ENCODE measurements at places on chromosomes 2 and 18.

GRCh38 chr18:48929212-48929612 lies 21.6 kb downstream of the SMAD7 start:
- no peak for DNase-seq

DNA sequence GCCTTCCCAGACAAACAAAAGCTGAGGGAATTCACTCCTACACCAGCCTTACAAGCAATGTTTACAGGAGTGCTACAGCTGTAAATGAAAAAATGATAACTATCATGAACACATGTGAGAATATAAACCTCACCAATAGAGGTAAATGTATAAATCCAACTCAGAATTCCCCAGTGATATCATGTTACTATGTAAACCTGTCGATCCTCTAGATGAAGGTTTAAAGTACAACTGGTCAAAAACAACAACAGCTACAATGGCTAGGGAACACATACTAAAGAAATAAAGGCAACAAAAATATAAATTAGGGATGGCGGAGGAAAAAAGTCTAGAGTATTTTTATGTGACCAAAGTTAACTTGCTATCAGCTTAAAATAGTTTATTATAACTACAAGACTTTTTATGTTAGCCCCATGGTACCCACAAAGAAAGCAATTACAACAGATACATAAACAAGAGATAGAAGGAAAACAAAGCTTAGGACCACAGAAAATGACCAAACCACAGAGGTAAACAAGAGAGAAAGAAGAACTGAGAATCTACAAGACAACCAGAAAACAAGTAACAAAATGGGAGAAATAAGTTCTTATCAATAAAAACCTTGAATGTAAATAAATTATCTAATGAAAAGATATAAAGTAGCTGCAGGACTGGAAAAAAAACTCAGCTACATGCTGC lies 8.3 kb downstream of the CERKL start:
- DNase-seq: no peak

DNA sequence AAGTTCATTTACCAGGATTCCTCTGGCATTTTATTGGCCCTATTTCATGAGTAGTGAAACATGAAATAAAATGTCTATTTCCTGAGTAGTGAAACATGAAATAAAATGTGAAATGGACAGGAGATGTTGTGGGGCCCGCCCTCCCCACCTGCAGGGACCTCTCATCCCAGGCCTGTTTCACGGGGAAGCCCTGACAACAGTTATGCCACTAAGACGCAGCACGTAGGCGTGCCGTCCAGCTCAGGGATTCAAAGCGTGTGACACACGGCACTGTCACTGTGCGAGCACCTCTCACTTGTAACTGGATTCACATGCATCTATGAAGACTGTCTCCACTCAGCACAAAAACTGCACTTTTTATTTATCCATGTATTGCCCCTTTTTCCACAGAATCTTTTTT lies 83.4 kb upstream of the SNTG2 start:
- DNase-seq: no peak

GRCh38 chr2:68855550-68855949 lies 15.6 kb downstream of the BMP10 start:
- no peak for DNase-seq

DNA sequence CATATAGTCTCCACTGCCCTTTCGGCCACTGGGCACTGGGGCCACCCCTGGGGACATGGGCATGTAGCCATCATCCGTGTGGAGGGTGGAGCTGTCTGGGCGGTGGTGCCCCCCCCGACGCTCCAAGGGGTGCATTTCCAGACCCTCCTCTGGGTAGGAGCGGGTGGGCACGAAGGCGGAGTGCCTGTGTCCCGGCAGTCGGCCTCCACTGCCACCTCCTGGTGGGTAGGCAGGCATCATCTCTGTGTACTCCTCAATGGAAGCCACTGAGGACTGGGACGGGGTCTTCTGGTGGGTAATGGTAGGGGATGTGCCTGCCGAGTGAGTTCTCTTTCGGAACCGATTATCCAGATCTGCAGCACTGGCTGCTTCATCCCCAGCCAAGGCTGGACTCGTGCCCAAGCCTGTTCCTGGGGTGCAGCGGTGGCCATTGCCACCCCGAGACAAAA lies 2.8 kb downstream of the IRS1 start:
- DNase-seq: no peak

DNA sequence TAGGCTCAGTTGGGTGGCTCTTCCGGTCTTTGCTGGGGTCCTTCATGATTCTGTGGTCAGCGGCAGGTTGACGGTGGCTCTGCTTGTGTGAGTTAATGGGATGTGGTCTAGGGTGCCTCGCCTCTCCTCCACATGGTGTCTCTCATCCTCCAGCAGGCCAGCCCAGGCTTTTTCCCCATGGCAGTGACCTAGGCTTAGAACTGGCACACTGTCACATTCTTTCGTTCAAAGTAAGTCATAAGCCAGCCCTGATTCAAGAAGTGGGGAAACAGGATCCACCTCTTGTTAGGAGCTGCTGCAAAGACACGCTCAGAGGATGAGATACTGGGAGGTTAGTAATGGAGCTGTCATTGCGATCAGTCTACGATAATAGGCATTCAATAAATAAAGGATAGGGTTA lies 46.0 kb upstream of the CTIF start:
- no peak for DNase-seq

DNA sequence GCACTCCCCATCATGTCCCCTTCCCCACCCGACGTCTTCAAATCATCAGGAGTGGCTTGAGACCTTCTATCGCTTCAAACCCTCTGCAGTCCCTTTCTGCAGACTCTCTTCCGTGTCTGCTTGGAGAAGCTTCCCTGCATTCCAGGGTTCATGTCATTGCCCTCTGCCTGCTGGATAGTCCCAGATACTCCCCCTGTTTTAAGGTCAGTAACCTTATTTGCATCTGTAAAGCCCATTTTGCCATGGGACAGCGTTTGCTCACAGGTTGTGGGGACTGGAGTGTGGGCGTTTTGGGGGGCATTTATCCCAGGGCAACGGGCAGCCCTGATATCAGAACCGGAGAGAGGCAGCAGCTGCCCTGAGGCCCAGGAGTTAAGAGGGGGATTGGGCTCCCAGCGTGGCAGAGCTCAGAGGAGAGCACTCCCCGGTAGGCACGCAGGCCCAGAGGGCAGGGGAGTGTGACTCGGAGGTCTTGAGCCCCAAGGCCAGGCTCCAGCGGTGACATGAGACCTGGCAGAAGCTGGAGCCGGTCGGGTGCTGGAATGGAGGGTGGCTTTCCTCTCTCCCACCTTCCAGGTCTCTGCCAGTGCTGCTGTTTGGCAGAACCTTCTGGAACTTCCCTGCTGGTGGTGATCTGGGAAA lies 73.8 kb downstream of the RTP5 start:
- DNase-seq: no peak

- no peak for DNase-seq
These were observed 105.5 kb downstream of the COPS8 start for GRCh38 chr2:237190966-237191713.

DNA sequence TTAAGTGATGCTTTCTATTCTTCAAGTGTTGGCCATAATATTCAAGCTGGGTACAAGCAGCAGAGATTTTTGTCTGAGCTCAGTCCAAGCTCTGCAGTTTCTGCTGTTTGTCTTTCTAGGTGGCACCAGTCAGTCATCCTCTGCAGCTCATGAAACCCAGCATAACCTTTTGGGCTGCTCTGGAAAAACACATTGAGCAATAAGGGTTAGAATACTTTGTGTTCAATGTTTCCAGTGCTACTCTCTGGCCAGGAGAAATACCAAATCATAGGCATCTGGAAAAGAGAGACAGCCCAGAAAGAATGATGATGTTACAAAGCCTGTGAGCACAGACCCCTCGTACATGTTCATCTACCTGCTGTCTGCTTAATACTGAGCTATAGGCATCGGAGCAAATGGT lies 19.5 kb upstream of the WIPF1 start:
- DNase-seq: no peak

DNA sequence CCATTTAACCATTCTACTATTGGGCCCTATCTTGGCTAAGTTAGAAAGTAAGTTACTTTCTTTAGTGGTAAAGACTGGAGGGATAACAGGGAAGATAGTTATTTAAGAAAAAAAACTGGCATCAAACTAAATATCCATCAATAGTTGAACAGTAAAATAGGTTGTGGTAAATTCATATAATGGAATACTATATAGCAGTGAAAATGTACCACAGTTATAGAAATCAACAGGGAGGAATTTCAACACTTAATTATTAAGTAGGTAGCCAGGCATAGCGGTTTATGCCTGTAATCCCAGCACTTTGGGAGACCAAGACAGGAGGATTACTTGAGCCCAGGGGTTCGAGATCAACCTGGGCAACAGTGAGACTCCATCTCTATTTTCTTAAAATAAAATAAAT lies 3.1 kb upstream of the SPAST start:
- no peak for DNase-seq

DNA sequence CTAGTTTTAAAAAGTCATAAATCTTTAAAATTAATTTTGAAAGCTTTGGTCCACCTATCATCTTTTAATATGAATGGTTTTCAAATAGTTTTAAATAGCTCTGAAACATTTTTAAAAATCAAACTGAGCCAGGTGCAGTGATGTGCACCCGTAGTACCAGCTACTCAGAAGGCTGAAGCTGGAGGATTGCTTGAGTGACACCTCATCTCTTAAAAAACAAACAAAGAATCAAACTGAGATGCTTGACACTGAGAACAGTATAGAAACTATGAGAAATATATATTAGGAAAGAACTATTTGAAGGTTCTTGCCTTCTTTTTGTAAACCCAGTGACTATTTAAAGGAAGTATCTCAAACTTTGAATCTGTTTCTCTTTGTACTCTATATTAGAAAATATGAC lies 67.4 kb downstream of the BARD1 start:
- no peak for DNase-seq

Measured in A172 (cell line).